KBM-7 (cell line): ENCODE measurements at places on chromosomes 12 and 14.

- DNase-seq, result peak; percentile 72
Observed at GRCh38 chr14:67934087-67934486, 114.5 kb downstream of the RAD51B start.

GRCh38 chr14:32224737-32225377, 21.8 kb upstream of the RNU6-8 start:
- no peak for DNase-seq

- peak; percentile 32 for DNase-seq
Observed at GRCh38 chr14:81455390-81455789, 55.3 kb upstream of the STON2 start.

DNA sequence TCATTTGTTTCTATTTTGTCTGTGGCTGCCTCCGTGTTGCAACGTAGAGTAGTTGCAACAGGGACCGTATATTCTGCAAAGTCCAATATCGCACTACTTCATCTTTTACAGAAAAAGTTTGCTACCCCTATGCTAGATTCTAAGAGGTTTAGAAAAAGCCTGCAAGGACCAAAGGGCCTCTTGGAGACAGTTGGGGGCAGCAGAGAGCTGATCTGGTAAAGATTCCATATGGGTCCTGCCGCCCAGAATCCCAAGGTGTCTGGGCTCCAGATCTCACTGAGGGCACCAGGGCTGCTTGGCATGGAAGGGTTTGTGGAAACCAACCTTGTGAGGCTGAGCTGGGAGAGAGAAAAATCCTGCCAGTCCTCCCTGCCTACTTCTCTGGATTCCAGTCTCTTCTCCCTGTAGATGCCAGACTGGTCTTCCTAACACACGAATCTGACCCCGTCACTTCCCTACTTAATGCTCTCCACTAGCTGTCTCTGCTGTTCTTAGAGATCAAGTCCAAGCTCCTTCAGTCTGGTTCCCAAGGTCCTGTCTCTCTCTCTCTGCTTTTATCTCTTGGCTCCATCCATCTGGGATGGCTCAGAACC, 74.6 kb downstream of the GLRX5 start:
- peak; percentile 25 for DNase-seq

DNA sequence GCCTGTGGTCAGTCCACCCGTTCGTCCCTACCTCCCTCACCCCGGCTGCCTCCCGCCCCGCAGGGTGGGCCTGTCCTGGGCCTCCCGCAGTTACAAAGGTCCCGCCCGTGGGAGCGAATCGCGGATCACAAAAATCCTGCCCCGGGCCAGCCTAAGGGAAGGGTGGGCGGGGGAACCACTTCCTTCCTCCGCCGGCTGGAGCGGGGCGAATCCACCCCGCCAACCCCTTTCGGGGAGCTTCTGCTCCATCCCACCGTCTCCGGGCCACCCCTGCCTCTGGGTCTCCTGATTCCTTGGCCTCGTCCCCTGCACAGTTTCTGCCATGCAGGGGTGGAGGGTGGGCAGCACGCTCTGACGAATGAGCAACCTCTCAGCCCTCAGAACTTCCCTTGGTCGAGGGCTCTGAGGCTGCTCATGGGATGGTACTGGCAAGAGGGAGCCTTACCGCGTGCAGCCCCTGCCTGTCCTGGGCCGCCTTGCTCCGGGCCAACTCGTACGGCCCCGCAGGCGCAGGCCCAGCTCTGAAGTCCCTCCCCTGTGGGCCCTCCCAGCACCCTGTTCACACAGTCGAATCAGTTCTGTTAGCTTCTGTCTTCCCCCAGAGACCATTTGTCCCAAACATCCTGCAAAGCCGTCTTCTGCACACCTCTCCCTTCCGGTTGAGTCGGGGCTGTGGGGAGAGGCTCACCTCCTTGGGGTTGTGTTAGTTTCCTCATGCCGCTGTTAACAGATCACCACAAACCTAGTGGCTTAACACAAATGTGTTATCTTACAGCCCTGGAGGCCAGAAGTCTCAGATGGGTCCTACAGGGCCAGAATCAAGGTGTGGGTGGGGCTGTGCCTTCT, 589 bp upstream of the HVCN1 start:
- peak; percentile 74 for DNase-seq
